Urinary bladder (tissue), 4 donors: ENCODE measurements at places on chromosomes 7 and 10. TPM values are rescaled to one million over a fixed set of nuclear protein-coding genes. Genes with fewer than 3 reads are reported as not detected.

DNA sequence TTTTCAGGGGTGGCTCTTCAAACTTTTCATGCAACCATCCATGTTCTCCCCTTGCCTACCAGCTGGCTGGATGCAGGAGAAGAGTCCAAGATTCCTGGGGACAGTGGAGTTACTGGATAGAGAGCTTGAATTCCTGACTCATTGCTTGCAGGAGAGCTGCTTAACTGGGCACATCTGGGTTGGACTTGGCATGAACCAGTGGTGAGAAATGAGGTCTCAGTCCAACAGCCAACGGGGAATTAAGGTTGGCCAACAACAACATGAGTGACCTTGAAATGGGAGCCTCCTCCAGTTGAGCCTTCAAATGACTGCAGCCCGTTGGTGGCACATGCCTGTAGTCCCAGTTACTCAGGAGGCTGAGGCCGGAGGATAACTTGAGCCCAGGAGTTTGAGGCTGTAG is 58.1 kb upstream of the OPN4 start:
- no peak for DNase-seq

Gene IFIT1B
- 2.2 TPM for total RNA-seq

DNA sequence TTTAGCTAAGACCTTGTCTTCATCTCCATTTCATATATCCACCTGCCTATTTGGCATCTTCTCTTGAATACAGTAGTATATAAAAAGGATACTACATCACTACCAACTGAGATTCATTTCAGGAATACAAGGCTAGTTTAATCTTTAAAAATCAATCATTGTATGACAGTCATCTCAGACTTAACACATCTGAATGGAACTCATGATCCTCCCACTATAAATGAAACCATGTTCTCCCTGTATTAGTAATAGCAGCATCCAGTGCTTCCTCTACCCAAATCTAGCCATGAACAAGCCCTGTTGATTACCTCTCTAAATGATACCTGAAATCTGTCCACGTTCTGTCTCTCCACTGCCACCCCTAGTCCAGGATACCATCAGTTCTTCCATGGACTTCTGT is 196.2 kb downstream of the CDK14 start:
- no peak for DNase-seq

Gene GNGT1
- 0.95 TPM for total RNA-seq

GRCh38 chr7:585229-585711 is 65.6 kb upstream of the PDGFA start:
- no peak for DNase-seq

- DNase-seq, result no peak
Measured at GRCh38 chr7:14351167-14351566, 361.7 kb upstream of the ETV1 start.

GRCh38 chr10:32957341-32958084 is 517 bp downstream of the ITGB1 start:
- no peak for DNase-seq

- no peak for DNase-seq
Measured at GRCh38 chr10:84538036-84538435, 209.6 kb downstream of the CCSER2 start.

GRCh38 chr7:105098863-105099515 is 85.0 kb downstream of the KMT2E start:
- no peak for DNase-seq

DNA sequence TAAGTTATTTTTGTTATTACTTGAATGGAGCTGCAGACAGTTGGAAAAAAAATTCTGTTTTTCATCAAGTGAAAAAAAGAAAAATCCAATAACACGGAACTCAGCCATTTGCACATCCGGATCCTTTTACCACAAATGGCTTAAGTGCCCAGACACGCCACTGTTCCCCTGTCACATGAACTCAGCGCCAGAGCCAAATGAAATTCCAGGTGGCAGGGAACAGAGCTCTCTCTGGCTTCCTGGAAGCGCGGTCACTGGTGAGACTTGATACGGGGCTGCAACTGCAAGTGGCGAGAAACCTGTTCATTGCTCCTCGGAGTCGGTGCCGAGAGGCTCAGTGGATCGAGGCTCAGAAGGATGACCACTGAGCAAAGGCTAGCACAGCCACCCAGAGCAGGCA is 60.8 kb upstream of the NPTX2 start:
- DNase-seq, result no peak

GRCh38 chr10:29285624-29286051 is 3.2 kb upstream of the LYZL1 start:
- no peak for DNase-seq

Gene TMEM270
- not detected for total RNA-seq

Gene SMARCD3
- total RNA-seq, result 33.2 TPM
